Activated gamma-delta T cell treated with Interleukin-2 at 50 U/mL for 16 hours (primary cell): ENCODE measurements at places on chromosomes 13 and 19.

GRCh38 chr19:5358173-5358800, 17.7 kb upstream of the PTPRS start:
- no peak for DNase-seq

- DNase-seq: no peak
These were observed 450.8 kb downstream of the HS6ST3 start for GRCh38 chr13:96540670-96541069.

GRCh38 chr19:38808741-38809140, 4.0 kb downstream of the LGALS4 start:
- DNase-seq: no peak

DNA sequence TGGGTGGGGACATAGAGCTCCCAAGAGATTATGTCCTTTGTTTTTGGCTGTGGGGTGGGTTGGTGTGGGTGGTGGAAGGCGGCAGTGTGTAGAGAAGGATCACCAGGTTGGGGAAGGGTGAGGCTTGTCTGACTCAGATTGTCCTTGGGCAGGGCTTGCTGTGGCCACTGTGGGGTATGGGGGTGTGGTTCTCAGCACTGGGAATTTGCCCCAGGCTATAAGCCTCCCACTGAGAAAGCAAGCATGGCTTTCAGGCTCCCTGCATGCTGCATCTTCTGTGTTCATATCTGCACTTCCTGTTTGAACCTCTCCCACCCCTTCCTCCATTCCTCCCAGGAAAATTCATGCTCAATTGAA, 34.9 kb downstream of the DNAJC15 start:
- no peak for DNase-seq

GRCh38 chr13:105341758-105342157, 1193.7 kb downstream of the EFNB2 start:
- DNase-seq: no peak

- DNase-seq: no peak
These were observed 1.5 kb downstream of the ERCC2 start for GRCh38 chr19:45368737-45369340.

DNA sequence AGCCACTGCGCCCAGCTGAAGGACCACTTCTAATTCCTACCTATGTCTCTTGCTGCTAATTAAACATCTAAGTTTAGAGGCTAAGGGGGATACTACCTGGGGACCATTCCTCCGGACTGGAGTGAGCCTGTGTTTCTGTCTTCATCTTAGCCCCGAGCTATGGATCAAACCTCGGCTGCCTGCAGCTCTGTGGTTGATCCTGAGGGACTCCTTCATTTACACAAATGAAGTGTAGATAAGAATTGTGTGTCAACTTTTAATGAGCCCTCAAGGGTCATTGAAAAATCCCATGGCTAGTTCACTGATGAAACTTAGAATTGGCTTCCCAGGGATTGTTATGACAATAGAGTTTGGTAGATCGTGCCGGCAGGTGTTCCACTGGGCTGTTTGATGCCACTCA, 31.5 kb upstream of the OR10H1 start:
- DNase-seq: no peak

DNA sequence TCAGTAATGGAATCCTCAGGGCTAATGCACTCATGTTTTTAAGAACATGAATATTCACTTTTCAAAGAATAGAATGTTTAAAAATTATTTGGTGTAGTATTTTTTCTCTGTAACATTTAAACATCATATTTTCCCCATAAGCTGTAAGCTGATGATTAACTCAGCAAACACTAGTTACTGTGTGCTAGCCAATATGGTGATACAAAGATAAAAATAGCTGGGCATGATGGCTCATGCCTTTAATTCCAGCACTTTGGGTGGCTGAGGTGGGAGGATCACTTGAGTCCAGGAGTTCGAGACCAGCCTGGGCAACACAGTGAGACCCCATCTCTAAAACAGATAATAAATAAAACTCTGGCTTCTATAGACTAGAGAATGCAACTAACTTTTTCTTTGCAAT, 13.2 kb downstream of the RNF17 start:
- no peak for DNase-seq

DNA sequence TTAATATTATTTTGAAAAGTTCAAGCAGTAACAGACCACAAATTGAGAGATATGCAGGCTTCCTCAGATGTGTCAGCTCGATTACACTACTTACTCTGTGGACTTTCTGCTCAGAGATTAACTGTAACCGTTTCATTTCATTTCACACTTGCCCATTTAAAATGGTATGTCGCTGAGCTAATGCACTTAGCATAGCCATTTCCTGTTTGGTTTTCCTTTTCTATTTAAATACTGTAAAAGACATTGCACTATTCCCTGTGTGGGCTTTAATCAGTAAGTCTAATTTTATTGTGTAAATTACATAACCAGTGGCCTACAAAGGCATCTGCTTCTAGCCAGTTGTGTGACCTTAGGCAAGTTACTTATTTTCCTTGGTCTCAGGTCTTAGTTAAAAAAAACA, 237.6 kb downstream of the LACC1 start:
- DNase-seq: no peak

DNA sequence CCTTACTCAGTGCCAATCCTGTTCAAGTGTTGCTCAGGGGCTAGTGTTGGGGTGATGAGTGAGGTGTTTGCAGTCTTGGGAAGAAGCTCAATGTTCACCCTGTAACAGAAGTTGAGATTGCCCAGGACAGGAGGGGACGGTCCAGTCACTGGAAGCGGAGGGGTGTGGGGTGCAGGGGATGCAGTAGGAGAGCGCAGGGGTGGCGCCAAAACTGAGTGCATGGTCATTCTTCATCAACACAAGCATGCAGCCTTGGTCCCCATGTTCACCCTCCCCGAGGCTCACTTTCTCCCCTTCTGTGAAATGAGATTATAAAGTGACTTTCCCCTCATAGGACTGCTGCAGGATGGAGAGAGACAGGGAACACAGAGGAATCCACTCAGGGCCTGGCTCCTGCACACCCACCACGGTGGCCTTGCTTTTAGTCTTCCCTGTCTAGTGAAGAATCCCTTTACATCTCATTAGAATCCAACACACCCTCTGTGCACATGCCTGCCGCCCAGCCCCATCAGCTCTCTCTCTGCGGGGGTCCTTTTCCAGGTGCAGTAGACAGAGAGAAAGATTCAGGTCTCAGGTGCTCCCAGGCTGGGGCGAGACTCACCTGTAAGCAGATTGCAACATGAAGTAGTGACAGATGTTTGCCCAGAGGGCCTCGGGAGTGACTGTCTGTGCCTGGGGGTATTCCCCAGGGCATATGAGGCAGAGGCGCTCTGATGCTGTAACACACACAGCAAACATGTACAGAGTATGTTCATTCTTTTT, 93.2 kb downstream of the TSHZ3 start:
- no peak for DNase-seq

DNA sequence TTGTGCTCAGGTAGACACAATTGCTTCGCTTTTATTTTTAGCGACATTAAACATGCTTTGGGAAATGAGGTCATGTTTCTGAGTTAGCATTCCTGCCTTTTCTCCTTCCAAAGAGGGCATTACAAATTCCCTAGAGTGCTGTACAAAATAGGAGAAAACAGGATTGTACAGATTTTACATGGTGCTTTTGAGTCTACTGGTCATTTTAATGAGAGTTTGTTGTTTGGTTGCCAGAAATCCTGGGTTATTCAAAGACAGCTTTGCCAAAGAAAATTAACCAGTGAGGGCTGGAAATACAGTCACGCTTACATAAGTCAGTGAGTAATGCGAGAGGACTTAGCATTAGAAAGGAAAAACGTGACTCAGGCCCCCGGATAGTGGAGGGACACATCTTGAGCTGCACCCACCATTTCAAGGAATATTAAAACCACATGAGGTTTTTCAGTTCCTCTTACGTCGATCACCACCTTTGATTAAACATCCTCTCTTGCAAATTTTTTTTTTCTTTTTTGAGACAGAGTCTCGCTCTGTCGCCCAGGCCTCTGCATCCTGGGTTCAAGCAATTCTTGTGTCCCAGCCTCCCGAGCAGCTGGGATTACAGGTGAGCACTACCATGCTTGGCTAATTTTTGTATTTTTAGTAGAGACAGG, 55.4 kb downstream of the SACS start:
- DNase-seq: peak; percentile 20

DNA sequence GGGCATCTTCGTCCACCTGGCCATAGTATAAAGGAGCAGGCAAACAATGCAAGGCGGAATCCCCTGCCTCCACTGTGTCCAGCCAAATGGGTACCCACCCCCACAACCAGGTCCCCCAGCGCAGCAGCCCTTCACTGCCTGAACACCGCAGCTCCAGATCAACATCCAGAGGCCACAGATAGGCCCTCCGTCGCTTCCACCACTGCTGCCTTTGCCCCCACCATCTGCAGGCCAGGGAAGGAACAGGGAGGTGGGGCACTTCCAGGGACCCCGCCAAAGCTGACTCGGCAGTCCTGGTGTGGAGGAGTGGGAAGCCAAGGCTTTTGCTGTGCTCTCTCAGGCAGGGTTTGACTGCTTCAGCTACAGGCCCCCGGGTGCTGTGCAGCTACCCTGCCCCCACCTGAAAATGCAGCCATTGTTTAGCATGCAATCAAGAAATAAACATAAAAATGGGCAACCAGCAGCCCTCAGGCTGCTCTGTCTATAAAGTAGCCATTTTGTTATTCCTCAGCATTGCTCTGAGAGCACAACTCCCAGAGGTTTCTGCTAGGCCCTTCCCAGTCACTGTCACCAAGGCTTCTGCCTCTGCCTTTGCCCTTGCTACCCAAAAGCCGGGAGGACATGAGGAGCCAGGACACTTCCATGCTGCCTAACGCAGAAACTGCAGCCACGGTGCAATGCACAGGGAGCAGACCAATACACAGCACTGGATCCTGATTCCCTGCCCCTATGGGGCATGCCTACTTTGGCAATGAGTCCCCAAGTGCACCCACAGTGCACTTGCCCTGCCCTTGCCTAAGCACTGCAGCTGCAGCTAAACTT, 733.2 kb upstream of the KLHL1 start:
- no peak for DNase-seq
